Left lung (tissue), 14 donors: ENCODE measurements at places on chromosomes 4 and X. TPM values are rescaled to one million over a fixed set of nuclear protein-coding genes. Genes with fewer than 3 reads are reported as not detected.

DNA sequence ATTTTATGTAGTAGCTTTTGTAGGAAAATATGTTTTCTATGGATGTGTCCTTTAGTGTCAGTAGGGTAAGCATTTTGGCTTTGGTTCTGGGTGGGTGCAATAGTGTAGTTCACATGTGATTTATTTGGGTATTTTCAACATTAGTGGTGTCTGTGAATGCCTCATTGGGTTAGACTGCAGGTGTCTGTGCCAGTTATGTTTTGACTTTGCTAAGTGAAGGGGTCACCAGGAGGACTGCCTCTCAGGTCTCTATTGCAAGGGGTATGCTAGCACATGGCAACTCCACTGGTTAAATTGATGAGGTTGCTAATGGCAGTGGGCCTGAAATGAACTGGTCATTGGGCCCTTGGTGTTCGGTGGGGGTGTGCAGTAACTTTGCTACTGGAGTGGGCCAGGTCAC lies 467.1 kb downstream of the NAF1 start:
- DNase-seq, result no peak

RAI2 gene
- polyA plus RNA-seq, result 15.5 TPM

CXorf49 gene
- not detected for polyA plus RNA-seq

HELT gene
- not detected for polyA plus RNA-seq

- no peak for DNase-seq
Measured at GRCh38 chrX:104707572-104707971, 141.6 kb downstream of the IL1RAPL2 start.

- no peak for DNase-seq
Measured at GRCh38 chrX:111881715-111882114, 5.7 kb downstream of the TRPC5OS start.

- DNase-seq, result peak; percentile 51
Measured at GRCh38 chrX:56232221-56233082, at the start of gene KLF8. TSS of gene KLF8 (plus strand) at chrX:56232356. CDS start at chrX:56233335, 979 bp downstream.

DNA sequence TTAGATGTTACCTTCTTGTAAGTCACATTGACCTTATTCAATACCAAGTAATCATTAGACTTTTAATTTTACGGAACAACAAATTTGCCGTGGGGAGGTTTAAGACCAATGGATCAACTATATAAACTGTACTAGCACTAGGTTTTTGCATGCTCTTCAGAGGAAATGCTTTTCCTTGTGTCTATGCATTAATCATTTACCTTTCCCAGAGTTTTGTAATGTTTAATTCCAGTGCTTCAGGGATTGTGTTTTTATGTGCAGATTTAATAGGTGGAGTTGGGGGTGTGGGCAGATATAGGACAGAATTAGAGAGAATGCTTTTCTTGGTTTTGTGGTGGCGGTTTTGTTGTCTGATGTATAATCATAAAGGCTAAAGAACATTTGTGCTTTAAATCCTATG lies 76.0 kb upstream of the SMARCA5 start:
- no peak for DNase-seq

SLITRK4 gene
- 1.9 TPM for polyA plus RNA-seq

ZNF732 gene
- polyA plus RNA-seq, result 2.1 TPM

GRCh38 chr4:144280688-144281087 lies 140.2 kb upstream of the GYPA start:
- no peak for DNase-seq

GRCh38 chr4:153142700-153143438 lies 61.4 kb upstream of the TRIM2 start:
- peak; percentile 86 for DNase-seq

GRCh38 chrX:2325076-2325784 lies 175.5 kb downstream of the DHRSX start:
- no peak for DNase-seq

GRCh38 chr4:73676136-73676535 lies 55.9 kb upstream of the RASSF6 start:
- no peak for DNase-seq

GRCh38 chr4:81039351-81039972 lies 9.0 kb downstream of the BMP3 start:
- peak; percentile 44 for DNase-seq

GRCh38 chr4:49032440-49033161 lies 46.5 kb downstream of the CWH43 start:
- no peak for DNase-seq

GRCh38 chrX:154059729-154060245 lies 37.7 kb downstream of the MECP2 start:
- DNase-seq, result no peak

DNA sequence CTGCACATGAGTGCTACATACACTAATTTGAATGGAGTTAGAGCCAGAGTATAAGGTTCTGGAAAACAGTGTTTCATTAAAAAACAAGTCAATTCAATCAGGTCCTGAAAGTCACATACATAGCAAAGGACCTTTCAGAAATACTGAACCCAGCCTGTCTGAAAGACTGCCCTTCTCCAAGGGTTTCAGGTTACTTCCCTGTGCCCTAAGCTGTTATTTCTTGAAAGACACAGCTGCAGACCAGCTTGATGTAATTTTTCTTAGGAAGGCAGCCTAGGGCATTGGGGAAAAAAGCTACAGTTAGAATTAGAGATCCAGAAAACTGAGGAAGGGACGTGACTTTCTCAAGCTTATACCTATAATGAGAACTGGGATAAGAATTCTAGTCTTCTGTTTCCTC lies 155.9 kb upstream of the MAOA start:
- no peak for DNase-seq

DNA sequence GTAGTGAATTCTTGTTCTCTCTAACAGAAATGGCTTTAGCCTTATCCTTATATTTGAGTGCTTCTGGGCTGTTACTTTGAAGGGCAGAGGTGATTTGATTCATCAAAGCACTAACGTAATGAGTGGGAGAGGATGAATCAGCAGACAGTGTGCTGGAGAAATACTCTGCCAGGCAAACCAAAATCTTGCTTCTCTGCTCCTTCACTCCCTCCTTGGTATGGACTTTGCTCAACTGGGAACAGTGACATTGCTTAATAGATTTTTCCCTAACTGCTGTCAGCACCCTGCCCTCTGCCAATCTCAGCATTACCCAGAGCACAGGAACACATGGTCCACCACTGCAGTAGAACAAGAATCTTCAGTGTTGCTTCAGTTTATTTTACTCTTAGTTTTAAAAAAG lies 56.0 kb downstream of the PDLIM5 start:
- no peak for DNase-seq

GRCh38 chr4:143404555-143404954 lies 67.9 kb downstream of the GAB1 start:
- DNase-seq, result no peak

- no peak for DNase-seq
Measured at GRCh38 chr4:38523524-38524448, 140.2 kb upstream of the KLF3 start.

SLC10A4 gene
- 0.58 TPM for polyA plus RNA-seq

EOLA1 gene
- 25.0 TPM for polyA plus RNA-seq

CT45A1 gene
- polyA plus RNA-seq, result 6.2 TPM

- peak; percentile 82 for DNase-seq
Measured at GRCh38 chr4:180058691-180059215, 2184.4 kb upstream of the TENM3 start.

- no peak for DNase-seq
Measured at GRCh38 chrX:17805120-17805519, 56.0 kb downstream of the RAI2 start.

CDS1 gene
- 10.3 TPM for polyA plus RNA-seq

DNA sequence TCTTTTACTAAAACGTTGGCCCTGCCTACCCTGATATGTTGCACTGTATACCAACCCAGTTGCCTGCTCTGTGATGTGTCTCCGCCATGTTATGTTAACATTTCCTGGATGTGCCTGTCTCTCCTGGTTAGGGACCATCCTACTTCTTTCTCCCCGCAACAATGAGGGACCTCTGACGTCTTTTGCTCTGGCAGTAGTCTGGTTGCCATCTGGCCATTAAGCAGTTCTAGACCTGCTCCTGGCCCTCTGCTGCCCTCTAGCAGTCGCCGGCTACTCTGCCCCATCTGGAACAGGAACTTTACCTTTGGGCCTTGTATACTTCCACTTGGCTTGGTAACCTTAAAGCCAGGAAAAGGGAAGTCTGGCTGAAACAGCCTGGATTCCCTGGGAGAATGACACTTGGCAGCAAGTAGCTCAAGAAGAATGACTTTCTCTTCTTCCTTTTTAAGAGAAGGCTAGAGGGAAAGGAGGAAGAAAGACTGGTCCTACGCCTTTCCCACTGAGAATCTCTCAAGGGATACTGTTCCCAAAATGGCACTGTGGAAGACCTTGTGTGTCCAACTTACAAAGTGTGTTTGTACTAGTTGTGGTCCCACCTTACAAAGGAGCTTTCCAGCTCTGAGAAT lies 63.5 kb downstream of the GPC3 start:
- no peak for DNase-seq

- peak; percentile 83 for DNase-seq
Measured at GRCh38 chr4:76984788-76985211, 35.2 kb downstream of the SEPTIN11 start.

- no peak for DNase-seq
Measured at GRCh38 chrX:39898147-39898546, 199.6 kb downstream of the BCOR start.

ADH7 gene
- polyA plus RNA-seq, result not detected

ADAD1 gene
- not detected for polyA plus RNA-seq

NXF2 gene
- polyA plus RNA-seq, result 0.18 TPM

ENPEP gene
- 42.0 TPM for polyA plus RNA-seq

- DNase-seq, result no peak
Measured at GRCh38 chr4:85398276-85398675, 76.7 kb upstream of the ARHGAP24 start.

ARSD gene
- 51.8 TPM for polyA plus RNA-seq

DNA sequence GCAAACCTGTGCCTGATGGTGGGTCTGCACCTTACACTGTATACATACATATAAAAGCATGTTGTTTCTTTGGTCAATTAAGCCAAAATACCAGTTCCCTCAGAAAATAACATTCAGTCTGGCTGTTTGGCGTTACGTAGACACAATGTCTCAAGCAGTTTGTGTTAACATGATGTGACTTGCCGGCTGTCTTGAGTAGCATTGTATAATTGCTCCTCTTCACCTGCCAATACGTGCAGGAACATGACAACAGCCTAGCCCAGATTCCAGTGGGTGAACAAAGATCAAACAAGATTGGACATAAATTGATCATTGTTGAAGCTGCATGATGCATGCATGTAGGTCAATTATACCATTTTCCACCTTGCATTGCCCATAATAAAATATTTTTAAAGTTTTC lies 102.3 kb downstream of the F11 start:
- DNase-seq, result no peak

- no peak for DNase-seq
Measured at GRCh38 chr4:149975172-149975571, 103.1 kb upstream of the DCLK2 start.

NLGN4X gene
- 2.6 TPM for polyA plus RNA-seq

GRCh38 chr4:10164877-10165283 lies 48.3 kb upstream of the WDR1 start:
- peak; percentile 32 for DNase-seq

PRDM8 gene
- 1.0 TPM for polyA plus RNA-seq

DNA sequence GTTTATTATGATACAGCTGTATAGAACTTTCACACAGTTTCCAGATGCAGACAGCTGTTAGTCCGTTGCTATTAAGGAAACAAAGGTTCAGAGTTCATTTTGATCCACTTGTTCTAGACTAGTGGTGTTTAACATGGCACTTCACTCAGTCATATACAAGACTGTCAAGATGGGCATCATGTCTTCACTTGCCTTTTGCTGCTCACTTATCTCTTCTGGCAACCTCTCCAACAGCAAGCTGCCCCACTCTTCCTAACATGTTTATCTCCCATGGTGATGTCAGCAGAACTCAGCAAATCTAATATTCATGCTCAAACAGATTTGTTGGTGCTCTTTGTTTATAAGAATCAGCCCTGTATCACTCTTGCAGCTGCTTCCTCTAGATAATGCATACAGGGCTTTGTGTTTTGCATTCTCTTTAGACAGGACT lies 236.2 kb upstream of the HAND2 start:
- peak; percentile 88 for DNase-seq

UCP1 gene
- polyA plus RNA-seq, result 0.66 TPM
